ENCODE measurements at places on chromosomes 16 and 17. TPM values are rescaled to one million over a fixed set of nuclear protein-coding genes. Genes with fewer than 3 reads are reported as not detected.

Gene NPW
- polyA plus RNA-seq: not detected

Gene KRTAP9-4
- polyA plus RNA-seq: not detected

Gene CLEC18B
- not detected for polyA plus RNA-seq

Gene IL34
- polyA plus RNA-seq: not detected

Gene CMTM4
- 0.19 TPM for polyA plus RNA-seq

Gene MMP2
- not detected for polyA plus RNA-seq

Gene ASPA
- not detected for polyA plus RNA-seq

Gene C16orf96
- 0.05 TPM for polyA plus RNA-seq

Gene SYT17
- polyA plus RNA-seq: 3.2 TPM

Gene NRN1L
- polyA plus RNA-seq: 0.95 TPM

Gene TP53I13
- polyA plus RNA-seq: 29.4 TPM

Gene BCAS3
- 23.2 TPM for polyA plus RNA-seq

Gene LITAFD
- not detected for polyA plus RNA-seq

Gene FOXJ1
- polyA plus RNA-seq: not detected

Gene C16orf89
- not detected for polyA plus RNA-seq

Gene CLDN7
- polyA plus RNA-seq: 1.2 TPM

Gene ACSM5
- not detected for polyA plus RNA-seq

Gene MYO18A
- polyA plus RNA-seq: 39.6 TPM

Gene HYDIN
- not detected for polyA plus RNA-seq

Gene OR1A1
- polyA plus RNA-seq: not detected

Gene SMG1
- polyA plus RNA-seq: 17.2 TPM

Gene TOM1L2
- 3.7 TPM for polyA plus RNA-seq

Gene THOC6
- 48.2 TPM for polyA plus RNA-seq

Gene PTGES3L
- 1.4 TPM for polyA plus RNA-seq

Gene KCNJ18
- not detected for polyA plus RNA-seq

Gene FAM117A
- polyA plus RNA-seq: 81.6 TPM

Gene TERB1
- not detected for polyA plus RNA-seq

Gene SLC22A31
- not detected for polyA plus RNA-seq

Gene APOBR
- polyA plus RNA-seq: 0.14 TPM

Gene CCL13
- polyA plus RNA-seq: not detected

Gene NPIPA3
- polyA plus RNA-seq: 0.80 TPM

Gene CACNA1G
- polyA plus RNA-seq: not detected

Gene CCDC144A
- polyA plus RNA-seq: not detected

Gene PITPNC1
- 26.0 TPM for polyA plus RNA-seq

Gene DPEP3
- polyA plus RNA-seq: not detected

Gene TPSAB1
- polyA plus RNA-seq: not detected

Gene SLC38A8
- polyA plus RNA-seq: not detected

Gene PRSS27
- not detected for polyA plus RNA-seq

Gene PMP22
- not detected for polyA plus RNA-seq

Gene CBX8
- 3.2 TPM for polyA plus RNA-seq

Gene ARHGDIG
- polyA plus RNA-seq: not detected

Gene FLYWCH2
- 20.8 TPM for polyA plus RNA-seq

Gene NPIPB9
- 0.31 TPM for polyA plus RNA-seq

Gene CSH2
- not detected for polyA plus RNA-seq

Gene CYB561
- 1.5 TPM for polyA plus RNA-seq

Gene SLC5A11
- 0.13 TPM for polyA plus RNA-seq

Gene CORO6
- polyA plus RNA-seq: not detected
